ENCODE measurements at places on chromosomes 13 and 19.

- no peak for DNase-seq
These were observed 42.0 kb downstream of the CYSLTR2 start for GRCh38 chr13:48695776-48696175.

DNA sequence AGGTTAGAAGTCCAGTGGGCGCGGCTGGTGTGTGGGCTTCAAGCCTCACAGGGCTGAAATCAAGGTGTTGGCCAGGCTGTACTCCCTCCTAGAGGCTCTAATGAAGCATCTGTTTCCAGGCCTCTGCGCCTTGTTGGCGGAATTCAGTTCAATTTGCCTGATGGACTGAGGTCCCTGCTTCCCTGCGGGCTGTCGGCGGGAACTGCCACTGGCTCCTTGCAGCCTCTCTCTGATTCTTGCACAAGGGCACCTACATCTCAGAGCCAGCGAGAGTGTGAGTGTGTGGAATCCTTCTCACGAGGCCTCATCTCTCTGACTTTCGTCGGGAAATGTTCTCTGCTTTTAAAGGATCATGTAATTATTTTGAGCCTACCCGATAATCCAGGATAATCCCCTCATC lies 128.6 kb downstream of the DLEU7 start:
- no peak for DNase-seq

GRCh38 chr19:3477951-3478350 lies 2.4 kb downstream of the SMIM24 start:
- no peak for DNase-seq

- no peak for DNase-seq
These were observed 107.2 kb downstream of the UQCRFS1 start for GRCh38 chr19:29105629-29106292.

GRCh38 chr13:109500146-109500773 lies 286.1 kb downstream of the IRS2 start:
- peak; percentile 26 for DNase-seq

DNA sequence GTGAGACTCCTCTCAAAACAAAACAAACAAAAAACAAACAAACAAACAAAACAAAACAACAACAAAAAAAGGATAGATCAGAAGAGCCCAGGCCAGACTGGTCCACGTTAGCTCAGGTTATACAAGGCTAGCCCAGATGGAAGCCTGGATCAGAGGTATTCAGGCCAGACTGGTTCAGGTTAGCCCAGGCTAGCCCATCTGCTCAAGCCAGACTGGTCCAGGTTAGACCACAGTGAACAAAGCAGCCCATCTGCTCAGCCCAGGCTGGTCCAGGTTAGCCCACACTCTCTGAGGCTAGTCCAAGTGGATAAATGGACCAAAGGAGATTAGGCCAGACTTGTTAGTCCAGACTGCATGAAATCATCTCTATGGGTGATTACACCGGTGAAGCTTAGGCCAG lies 41.2 kb downstream of the CCL25 start:
- DNase-seq: no peak

- DNase-seq: no peak
These were observed 34.9 kb downstream of the SIPA1L3 start for GRCh38 chr19:37941782-37942515.

GRCh38 chr19:38247126-38247525 lies 9.0 kb downstream of the PPP1R14A start:
- DNase-seq: no peak

DNA sequence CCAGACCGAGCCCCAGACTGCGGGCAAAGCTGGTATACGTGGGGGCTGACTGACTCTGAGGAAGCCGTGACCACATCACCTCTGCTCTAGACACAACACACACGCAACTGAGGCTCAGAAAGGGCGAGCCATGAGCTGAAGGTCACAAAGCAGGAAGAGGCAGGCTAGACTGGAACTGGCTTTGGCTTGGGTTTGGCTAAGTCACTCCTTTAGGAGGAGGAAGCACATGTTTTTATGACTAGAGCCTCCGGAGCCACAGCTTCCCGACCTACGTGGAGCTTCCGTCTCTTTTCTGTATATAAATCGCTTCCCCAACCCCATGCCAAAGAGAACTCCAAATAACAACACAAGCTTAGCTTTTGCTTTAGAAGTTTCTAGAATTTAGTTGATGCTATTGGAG lies 48.0 kb downstream of the RFX2 start:
- DNase-seq: peak; percentile 15

DNA sequence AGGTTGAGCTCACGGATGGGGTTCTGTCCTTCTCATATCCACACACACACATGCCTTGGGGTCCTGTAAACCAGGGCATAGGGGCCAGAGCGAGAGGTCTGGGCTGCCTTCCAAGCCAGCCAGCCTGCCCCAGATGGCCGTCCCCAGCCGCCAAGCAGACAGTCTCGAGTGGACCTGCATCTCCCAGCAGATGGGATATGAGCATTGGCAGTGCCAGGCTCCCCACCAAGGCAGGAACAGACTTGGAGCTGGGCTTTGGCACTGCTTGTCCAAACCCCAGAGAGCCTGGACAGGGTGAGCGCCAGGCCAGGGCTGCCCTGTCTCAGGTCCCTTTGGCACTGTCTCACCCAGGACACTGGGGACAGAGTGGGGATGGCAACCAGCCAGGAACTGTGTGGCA lies 130.4 kb downstream of the DPF1 start:
- DNase-seq: no peak

- DNase-seq: no peak
These were observed 5.2 kb downstream of the ZIC2 start for GRCh38 chr13:99986741-99987140.

DNA sequence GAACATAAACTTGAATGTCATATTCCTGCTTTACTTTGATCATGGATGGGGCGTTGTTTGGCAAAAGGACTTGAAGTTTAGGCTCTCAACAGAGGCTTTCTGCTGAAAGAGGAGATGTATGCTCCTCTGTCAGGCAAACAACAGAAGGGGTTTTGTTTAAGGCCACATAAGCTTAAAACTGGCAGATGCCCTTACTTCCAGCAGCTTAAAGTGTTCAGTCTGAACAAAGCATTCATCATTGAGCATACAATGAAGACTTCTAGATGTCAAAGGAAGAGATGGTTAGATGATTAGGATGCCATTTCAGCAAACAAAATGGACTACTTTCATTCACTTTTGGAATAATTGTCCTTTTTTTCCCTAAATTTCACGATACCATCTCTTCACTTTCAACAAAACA lies 484.5 kb downstream of the SLITRK6 start:
- no peak for DNase-seq

DNA sequence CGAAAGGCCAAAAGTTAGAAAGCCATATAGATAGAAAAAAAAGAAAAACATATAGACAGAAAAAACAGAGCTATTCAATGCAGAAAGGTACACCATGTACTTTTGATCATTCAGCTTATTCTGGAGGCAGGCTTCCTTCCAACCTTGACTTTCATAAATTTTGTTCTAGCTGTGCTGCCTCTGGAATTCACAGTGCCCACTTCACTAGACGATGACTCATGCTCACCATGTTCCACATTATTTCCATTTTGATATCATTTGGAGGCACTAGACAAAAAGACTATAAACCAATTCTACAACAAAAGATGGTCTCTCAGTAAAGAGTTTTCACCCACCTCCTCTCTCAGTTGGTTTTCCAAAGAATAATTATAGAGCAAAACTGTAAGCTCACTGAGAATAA lies 229.0 kb upstream of the IPO5 start:
- no peak for DNase-seq

- peak; percentile 29 for DNase-seq
These were observed 632 bp upstream of the MTIF3 start for GRCh38 chr13:27450921-27451471.

DNA sequence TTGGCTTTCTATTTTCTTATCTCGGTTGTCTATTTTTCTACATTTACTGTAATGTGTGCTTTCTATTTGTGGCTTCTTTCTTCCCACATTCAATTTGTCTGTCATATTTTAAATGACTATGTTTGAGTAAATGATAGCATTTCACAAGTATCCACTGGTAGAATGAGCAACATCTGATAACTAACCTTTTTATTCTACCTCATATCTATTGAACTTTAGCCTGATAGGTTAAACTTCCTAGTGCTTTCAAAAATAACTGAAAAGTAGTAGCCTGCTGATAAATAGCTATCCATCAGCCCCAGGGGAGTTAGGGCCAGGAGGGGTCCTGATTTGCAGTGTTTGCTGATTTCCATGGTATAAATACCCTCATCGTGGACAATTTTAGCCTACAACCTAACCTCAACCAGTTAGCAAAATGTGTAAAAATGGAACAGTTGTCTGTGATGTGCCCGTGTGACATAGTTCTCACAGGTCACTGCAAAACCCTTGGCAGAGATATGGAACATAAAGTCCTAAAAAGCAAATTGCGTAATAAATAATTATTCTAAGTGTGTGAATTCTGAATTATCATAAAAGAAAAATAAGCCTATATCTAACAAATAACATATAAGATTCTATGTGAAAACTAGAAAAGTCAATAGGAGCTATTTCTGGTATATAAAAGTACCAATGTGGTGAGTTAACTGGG lies 32.1 kb downstream of the KCTD12 start:
- DNase-seq: no peak

DNA sequence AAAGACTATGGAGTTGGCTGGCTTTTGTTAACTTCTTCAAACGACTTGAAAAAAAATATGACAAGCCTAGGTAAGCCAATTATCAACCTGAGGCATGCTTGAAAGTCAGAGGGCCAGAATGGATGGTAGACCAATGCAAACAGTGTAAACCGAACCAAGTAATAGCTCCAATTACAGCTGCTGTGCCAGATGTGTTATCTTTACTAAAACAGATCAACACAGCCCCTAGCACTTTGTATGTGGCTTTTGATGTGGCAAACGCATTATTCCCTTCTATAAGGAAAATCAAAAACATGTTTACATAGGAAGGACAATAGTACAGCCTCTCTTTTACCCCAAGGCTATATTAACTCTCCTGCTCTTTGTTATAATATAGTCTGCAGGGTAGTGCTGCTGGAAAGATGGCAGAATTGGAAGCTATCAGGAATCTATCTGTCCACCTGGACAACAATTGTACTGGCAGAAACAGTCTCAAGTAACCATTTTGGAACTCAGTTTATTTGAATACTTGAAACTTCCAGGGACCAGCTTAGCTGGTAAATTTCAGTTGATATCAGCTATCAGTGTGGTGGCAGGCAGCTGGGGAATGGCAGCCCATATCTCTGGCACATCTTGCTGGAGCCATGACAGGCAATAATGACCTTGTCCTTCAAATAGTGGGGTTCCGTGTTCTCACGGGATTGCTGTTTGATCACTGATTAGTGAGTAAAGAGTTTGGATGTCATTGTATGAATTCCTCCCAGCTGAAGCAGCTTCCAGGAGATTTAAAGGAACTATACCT lies 144.4 kb upstream of the WASF3 start:
- no peak for DNase-seq

DNA sequence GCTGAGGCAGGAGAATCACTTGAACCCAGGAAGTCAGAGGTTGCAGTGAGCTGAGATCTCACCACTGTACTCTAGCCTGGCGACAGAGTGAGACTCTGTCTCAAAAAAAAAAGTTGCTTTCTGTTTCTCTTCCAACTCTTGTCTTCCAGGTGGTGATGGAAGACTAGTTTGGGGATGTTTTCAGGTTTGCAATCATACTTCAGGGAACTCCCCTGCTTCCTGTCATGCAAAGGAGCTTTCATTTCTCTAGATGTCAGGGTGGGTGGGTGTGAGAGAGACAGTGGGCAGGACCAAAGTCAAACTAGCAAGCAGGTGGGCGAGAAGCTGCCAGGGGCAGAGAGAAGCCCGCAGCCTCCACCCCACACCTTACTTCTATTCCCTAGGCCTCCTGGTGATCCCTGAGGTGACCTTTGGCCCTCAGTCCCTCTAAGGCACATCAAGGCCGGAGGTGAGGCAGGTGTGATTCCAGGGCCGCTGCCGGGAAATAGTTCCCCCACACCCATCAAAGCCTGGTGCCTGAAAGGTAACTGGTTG lies 25.7 kb downstream of the CCNE1 start:
- no peak for DNase-seq

DNA sequence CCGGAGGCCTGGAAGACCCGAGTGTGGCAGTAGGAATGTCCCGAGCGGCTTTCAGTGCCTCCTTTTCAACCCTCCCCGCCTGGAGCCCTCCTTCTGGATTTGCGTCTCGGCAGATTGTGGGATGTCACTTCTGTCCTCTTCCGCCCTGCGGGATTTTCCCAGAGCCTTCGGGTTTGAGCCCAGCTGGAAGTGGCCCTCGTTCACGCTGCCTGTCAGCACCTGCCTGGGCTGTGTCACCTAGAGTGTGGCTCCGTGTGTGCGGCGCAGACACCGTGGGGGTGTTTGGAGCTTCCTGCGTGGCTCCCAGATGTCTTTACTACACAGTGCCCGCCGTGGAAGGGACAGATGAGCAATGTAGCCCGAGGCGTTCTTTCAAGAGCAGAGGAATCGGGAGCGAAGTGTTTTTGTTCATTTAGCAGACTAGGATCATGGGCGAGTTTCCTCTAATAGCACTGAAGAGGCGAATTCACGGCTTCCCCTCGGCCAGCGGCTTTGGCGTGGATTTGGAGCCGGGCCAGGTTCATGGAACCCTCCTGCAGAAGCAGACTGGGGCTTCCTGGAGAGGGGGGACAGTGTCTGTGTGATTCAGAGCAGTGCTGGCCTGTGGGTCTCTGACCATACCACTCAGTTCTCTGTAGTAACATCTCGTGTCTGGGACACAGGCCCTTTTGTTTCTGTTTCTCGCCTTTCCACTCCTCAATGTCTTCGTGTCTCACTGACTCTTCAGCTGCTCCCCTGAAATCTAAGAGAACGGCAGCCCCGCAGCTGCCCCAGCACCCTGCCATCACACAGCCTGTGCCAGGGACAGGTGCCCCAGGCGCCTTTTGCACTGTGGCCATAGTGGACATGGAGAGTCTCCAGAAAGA lies 68.0 kb downstream of the KDM4B start:
- no peak for DNase-seq

GRCh38 chr13:85223883-85224656 lies 575.1 kb downstream of the SLITRK6 start:
- no peak for DNase-seq

GRCh38 chr19:45352914-45353796 lies 12.6 kb downstream of the KLC3 start:
- no peak for DNase-seq

- peak; percentile 58 for DNase-seq
These were observed 694 bp downstream of the CLN5 start for GRCh38 chr13:76992548-76993001.

GRCh38 chr13:112172017-112172416 lies 105.1 kb downstream of the SOX1 start:
- no peak for DNase-seq

DNA sequence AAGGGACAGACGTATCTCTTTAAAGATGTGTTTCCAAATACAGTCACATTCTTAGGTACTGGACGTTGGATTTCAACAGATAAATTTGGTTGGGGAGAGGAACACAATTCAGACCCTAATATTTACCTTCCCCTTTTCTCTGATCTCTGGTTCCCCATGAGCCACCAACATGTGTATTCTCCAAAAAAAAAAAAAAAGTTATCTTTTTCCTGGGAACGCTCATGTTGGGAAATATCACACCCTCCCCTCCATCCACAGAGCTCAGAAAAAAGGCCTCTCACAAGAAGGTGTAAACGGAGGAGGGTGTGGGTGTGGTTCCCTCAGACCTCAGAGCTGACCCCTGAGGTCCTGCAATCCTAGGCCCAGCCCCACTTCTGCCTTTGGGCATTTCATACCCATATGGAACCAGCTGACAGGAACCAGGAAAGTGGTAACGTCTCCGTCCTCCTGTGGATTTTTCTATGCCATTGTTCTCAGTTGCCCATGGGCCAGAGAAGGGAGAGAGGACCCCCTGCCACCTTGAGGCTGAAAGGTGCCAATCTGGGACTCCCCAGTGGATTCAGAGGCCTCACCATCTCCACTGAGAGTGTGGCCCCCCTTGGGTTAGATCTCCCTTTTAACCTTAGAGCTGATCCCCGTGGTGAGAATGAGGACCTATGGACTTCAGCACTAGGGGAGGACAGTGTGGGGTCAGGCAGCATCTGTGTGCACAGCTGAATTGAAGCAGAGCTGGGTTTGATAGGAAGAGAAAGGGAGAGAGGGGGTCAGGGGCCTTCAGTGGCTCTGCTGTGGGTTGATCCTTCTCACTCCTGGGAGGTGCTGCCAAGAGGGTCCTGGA lies 8.4 kb upstream of the SIGLEC12 start:
- no peak for DNase-seq
